CD8-positive, alpha-beta memory T cell (primary cell): ENCODE measurements at places on chromosomes 3 and 15. TPM values are rescaled to one million over a fixed set of nuclear protein-coding genes. Genes with fewer than 3 reads are reported as not detected.

GRCh38 chr15:73678498-73678897 is 5.7 kb upstream of the CD276 start:
- H3K4me1 ChIP-seq, result no peaks in the 10 kb centered on the region
- no peaks in the 10 kb centered on the region for H3K36me3 ChIP-seq
- H3K27ac ChIP-seq, result no peak overlapping the region
- H3K27me3 ChIP-seq, result no peaks in the 10 kb centered on the region
- no peak overlapping the region for H3K4me3 ChIP-seq

DNA sequence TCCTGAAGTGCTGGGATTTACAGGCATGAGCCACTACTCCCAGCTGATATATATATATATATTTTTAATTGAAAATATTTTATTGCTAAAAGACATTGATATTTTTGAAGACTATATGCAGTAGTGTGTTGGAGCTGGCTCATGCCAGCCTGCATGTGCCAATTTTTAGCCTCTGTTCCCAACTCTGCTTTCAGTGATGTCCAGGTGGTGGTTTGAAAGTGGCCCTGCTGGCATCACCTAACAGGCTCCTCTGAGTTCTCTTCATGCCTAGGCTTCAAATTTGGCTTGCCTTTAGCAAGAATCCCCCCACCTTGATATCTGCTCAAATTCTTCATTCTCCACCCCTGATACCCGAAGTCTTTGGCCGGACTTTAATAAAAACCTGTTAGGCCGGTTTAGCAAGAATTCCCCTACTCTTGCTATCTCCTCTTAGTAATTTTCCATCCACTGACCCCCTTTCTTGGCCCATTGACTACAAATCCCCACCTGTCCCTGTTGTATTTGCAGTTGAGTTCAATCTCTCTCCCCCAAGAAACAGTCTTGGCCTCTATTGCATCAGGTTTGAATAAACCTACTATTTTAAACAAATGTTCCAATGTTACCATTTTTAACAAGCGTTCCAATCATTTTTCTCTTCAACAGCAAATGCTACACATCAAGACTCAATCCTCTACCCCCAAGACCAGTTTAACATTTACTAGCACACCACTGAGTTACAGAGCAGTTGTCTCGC is 23.9 kb upstream of the CTSH start:
- H3K36me3 ChIP-seq, result no peaks in the 10 kb centered on the region
- no peaks in the 10 kb centered on the region for H3K4me1 ChIP-seq
- H3K27me3 ChIP-seq, result no peaks in the 10 kb centered on the region

- H3K4me3 ChIP-seq, result no peak overlapping the region
- DNase-seq, result no peak
- H3K36me3 ChIP-seq, result peaks cover 17% of the 10 kb centered on the region
- H3K27ac ChIP-seq, result no peak overlapping the region
Observed at GRCh38 chr15:41730543-41730942, 43.7 kb upstream of the MAPKBP1 start.

DNA sequence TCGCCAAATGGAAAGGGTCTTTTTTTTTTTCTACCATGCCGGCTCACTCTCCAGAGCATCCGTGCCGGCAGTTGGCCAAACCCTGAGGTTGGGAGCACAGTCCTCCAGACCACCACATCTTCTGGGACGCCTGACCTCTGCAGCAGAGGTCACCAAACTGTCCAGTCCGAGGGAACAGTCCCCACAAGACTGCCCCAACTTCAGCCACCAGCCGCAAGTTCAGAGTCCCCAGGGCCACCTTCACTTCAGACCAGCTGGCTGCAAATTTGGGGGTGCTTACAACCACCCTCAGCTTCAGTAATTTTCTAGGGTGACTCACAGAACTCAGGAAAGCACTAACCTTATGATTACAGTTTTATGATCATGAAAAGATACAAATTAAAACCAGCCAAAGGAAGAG is 28.9 kb downstream of the PLA2G4D start:
- no peak for DNase-seq
- H3K4me3 ChIP-seq, result no peak overlapping the region
- H3K36me3 ChIP-seq, result no peaks in the 10 kb centered on the region
- no peaks in the 10 kb centered on the region for H3K27me3 ChIP-seq
- H3K4me1 ChIP-seq, result no peaks in the 10 kb centered on the region

SLC6A1 gene
- not detected for total RNA-seq

ITIH1 gene
- total RNA-seq, result not detected
